ENCODE measurements at places on chromosomes 3 and 15.

- DNase-seq = no peak
Measured at GRCh38 chr3:181564222-181564621, 147.5 kb upstream of the SOX2 start.

DNA sequence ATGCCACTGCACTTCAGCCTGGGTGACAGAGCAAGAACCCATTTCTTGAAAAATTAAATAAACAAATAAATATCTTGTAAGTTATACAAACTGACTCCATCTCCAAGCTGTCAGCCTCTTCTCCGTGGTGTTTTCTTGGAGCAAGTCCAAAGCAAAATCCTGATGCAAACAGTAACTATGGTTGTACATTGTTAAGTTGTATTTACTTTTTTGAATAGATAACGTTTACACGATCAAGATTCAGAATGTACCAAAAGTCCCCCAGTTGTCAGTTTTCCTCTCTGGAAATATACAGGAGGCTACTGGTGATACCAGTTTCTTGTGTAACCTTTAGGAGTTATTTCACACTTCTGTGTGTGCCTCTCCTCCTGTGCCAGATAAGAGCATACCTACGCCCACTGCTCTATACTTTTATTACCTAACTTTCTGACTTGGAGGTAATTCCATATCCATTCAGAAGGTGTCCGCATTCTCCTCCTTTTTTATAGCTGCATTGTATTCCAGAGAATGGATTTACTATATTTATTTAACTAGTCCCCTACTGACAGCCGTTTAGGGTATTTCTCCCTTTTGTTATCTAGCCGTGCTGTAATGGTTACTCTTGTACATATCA is 14.2 kb downstream of the CMTM7 start:
- no peak for DNase-seq

- DNase-seq = no peak
Measured at GRCh38 chr3:50605901-50606326, 5.7 kb downstream of the CISH start.

DNA sequence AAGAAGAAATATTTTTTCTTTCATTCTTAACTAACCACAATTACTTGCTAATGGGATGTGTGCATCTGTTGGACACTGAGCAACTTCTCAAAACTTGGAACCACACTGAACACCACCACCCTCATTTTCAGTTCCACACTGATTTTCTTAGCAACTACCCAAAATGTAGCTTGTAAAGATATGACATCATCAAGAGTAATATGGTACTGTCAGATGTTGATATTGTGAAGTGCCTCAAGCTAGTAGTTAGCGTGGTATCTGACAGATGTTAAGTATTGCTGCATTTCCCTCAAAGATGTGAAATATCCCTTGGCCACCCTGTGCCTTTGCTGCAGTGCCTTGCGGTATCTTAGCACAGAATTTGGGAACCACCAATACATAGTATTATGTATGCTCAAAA is 9.3 kb downstream of the RFTN1 start:
- no peak for DNase-seq

GRCh38 chr3:125478326-125478725 is 41.7 kb downstream of the SNX4 start:
- no peak for DNase-seq

GRCh38 chr15:65806397-65806796 is 14.3 kb upstream of the DENND4A start:
- DNase-seq = no peak

DNA sequence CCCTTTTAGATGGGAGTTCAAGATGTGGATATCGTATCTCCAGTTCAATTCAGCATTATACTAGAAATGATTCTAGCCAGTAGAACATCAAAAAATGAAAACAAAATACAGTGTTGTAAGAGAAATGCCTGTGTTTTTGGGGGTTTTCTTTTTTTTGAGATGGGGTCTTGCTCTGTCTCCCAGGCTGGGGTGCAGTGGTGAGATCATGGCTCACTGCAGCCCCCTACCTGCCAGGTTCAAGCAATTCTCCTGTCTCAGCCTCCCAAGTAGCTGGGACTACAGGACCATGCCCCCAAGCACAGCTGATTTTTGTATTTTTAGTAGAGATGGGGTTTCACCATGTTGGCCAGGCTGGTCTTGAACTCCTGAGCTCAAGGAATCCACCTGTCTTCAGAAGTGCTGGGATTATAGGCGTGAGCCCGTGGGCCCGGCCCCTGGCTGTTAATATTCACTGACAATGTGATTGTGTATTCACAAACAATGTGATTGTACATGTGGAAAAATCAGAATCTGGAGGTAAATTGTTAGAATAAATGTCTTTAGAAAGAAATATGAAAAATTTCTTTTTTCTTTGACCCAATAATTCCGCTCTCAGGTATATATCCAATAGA is 59.0 kb downstream of the ARIH1 start:
- no peak for DNase-seq

DNA sequence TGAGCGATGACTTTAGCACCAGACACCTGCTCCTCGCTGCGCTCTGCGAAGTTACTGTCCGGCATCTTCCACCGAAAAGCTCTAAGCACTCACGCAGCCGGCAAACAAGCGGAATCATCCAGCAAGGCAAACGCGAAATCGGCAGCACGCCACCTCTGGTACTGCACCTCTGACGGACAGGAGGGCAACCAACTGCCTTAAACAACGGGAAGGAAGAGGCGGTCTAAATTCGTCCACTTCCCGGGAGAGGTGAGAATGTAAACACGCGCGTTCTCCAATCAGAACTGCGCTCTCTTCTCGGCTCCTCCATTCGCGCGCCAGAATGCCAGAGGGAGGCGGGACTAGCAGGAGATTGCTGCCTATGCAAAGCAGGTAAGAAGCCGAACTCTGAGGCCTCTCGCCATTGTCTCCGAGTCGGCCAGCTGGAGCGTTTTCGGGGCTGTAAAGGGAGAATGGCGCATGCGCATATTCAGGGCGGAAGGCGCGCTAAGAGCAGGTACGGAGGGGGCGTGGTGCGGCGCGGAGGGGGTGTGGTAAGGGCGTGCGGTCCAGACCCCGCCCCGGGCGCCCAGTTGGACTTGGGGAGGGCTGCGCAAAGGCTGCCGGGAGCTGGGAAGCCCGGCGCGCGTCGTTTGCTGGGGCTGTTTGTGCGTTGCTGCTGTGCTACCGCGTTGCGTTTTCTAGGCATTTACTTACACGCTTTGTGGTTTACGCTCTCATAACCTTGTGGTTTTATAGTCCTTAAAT is at the start of the genes BTD and HACL1:
Gene BTD, plus strand, starts transcription at position 347 of the 747 bp plus-strand sequence. CDS start 33,695 bp downstream, outside the sequence.
Gene HACL1, minus strand, starts transcription at position 171 of the 747 bp plus-strand sequence. Its CDS starts 106 bp downstream, at position 65.
- peak; percentile 97 for DNase-seq

GRCh38 chr15:73956743-73957135 is 30.5 kb downstream of the LOXL1 start:
- no peak for DNase-seq

DNA sequence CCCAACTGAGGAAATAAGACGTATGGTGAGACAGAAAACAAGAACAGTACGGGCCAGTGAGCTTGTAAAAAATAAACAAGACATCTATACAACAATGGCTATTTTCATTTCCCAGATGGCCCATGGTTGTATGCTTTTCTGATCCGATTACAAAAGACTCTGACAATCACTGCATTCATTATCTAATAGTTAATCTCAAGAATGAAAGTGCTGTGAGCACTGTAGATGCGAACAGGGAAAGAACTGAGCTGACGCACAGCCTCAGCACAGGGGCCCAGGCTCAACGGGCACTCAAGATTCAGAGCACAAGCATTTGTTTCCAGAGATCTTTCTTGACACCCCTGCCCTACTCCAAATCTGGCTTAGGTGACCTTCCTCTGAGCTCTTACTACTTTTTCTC is 6.9 kb downstream of the MTMR10 start:
- no peak for DNase-seq

- DNase-seq = no peak
Measured at GRCh38 chr3:144809380-144809779, 837.8 kb downstream of the DIPK2A start.

DNA sequence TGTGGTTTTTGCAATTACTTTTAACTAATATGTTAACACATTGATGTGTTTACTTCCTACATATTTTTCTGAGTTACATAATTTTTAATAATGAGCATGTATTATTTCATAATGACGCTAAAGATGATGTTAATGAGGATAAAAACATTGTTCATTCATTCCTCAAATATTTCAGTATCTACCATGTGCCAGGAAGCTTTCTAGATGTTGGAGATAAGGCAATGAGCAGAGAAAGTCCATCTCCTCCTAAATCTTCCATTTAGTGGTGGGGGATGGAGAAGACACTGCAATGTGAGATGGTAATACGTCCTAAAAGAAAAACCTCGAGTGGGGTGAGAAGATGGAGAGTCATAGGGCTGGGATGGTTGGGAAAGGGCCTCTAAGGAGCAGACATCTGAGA is 132.7 kb downstream of the MYLK start:
- no peak for DNase-seq

DNA sequence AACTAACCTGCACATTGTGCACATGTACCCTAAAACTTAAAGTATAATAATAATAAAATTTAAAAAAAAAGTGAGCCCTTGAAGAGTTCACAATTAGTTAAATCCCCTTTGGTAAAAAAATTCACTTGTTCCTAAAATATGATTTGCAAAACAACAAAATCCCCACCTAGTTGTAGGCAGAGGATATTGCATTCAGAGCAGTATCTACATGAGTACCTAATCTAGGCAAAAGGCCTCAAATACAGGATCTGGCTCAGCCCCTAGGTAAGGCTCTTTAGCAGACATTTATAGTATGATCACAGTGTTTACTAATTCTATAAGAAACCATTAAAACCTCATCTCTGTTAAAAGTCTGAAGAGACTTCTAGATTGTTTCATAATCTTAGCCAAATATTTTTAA is 89.3 kb upstream of the CCDC80 start:
- DNase-seq = peak; percentile 44

DNA sequence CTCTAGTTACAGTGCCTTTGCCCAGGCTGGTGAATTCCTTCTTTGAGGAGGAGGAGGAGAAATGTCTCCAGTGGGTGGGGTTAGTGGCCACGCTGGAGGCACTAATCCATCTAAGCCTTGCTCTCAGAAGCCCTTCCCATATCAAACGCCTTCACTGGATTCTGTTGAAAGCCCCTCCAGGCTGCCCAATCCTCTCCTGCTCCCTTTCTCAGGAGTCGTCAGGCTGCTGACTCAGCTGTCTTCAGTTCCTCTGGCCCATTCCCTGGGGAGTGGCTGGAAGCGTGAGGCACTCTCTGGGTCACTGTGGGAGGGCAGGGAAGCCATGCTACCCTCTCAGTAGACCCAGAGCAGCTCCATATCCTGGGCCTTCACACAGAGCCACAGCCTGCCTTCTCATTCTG is 2.7 kb downstream of the AP2M1 start:
- no peak for DNase-seq

- peak; percentile 16 for DNase-seq
Measured at GRCh38 chr15:41334293-41335120, 1.8 kb downstream of the NUSAP1 start.

DNA sequence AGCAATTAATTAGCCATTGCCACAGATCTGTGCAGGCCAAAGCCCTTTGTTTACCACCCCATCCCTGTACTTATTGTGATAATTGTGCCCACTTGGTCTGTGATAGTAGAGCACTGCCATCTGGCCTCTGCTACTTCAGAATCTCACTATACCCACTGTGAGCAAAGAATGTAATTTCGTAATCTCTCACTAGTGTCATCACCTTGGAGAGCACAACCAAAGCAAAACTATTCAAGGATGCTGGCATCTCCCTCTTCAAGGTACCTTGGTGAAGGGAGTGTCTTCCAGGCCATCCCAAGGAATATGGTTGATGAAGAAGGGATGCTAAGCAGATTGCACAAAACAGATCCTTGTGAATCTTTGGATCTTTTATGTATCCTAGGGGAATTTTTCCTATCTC is 34.7 kb upstream of the NOX5 start:
- no peak for DNase-seq

DNA sequence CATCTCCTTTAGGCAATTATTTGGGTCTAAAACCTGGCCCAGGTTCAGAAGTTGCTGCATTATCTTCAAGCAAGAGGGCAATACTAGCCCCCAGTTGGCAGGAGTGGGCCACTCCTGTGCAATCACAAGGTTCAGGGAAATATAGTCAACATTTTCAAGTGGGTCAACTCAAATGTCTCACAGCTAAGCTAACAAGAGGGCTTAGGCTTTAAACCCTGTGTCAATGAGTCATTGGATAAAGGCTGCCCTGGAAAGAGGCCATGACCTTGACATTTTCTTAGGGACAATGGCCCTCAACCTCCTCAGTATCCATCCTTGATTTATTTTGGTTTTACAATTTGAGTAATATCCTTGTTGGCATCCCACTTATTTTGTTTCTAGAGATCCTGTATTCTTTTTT is 73.5 kb upstream of the DCP1A start:
- DNase-seq = no peak

DNA sequence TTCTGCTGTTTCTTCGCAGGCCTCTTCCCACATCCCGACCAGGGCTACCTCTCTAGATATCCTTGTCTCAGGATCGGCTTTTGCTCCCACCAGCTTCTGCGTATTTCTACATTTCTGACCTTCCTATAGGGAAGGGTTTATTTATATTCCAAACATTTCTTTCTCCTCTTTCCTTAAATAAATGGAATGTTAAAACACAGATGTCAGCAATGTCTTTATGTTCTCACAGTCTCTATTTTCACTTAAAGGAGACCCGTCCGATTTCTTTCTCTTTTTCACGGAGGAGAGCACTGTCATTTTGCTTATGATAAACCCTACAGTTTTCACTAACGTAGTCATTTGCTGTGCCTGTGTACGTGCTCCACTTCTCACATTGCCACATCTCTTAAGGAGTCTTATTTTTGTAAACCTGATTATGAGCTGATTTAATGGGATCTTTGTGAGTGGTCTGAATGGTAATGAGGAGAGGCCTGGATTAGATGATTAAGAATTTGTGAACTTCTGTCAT is 630 bp downstream of the KIF15 start:
- no peak for DNase-seq

DNA sequence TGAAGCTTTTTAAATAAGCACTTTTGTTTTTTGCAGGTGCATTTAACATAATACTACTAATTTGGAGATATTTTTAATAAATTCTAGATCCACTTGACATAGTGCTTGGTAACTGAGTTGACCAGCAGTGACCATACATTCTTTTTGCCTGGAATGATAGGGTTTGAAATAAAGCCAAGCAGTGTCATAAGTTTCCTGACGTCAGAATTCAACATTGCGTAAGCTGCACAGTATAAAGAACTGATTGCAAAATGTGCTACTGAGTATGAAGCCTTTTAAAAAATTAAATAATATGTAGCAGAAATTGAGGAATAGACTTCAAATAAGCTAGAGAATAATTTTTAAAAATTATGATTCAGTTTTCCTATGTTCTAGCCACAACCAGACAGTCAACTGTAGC is 454.6 kb upstream of the ARPP21 start:
- DNase-seq = no peak

DNA sequence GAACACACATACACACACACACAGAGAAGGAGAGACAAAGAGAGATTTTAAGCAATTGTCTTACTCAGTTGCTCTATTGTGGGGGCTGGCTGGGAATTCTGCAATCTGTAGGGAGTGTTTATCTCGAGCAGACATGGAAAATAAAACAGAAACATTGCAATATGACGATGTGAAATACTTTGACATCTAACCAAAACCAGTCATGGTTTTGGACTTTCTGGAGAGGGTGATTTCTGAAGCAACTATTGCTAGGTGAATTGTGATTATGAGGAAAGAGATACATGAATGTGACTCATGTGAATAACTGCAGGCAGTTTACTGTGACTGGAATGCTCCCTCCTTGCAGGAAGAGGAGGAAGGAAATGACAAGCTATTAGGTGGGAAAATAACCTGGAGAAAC is 12.3 kb upstream of the PHLDB2 start:
- DNase-seq = no peak

All from T-helper 2 cell (primary cell).